ENCODE measurements at places on chromosomes 2 and 18. TPM values are rescaled to one million over a fixed set of nuclear protein-coding genes. Genes with fewer than 3 reads are reported as not detected.

Gene CASP8
- 14.6 TPM for total RNA-seq

DNA sequence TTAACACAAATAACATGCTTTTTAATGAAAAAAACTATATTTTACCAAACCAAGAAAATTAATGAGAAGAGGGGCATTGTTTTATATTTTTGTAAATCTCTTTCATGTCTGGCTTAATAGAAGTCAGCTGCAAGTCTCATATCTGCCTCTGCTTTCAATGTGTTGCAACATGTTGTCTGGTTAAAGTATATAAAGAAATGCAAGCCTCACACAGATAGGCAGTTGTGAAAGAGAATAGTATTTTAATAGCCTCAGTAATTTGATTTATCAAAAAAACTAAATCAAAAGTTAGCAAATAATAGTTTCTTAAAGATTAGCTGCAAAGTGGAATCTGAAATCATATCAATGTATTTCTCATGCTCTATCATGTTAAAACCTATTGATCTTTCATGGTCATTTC, 52.9 kb upstream of the NCOA1 start:
- H3K27ac ChIP-seq = no peak overlapping the region
- H3K4me1 ChIP-seq = peaks cover 14% of the 10 kb centered on the region
- no peaks in the 10 kb centered on the region for H3K36me3 ChIP-seq
- no peak overlapping the region for H3K4me3 ChIP-seq

Gene SLC5A7
- not detected for total RNA-seq

DNA sequence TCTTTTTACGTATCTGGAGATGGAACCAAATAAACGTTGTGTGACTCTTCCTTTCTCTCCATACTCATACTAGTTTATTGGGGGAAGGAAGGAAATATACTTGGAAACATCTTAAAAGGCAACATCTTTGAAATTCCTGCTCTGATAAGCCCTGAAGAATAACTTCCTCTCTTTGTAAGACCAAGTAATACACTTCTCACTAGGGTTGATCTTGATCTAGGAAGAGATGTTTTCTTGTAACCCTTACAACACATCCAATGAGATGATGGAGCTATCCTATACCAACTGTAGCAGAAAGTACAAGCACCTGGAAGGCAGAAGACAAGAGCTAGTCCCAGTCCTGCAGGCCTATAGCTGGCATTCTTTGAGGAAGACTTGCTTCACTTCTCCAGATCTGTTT, 2.0 kb downstream of the ANKRD44 start:
- H3K27me3 ChIP-seq = no peaks in the 10 kb centered on the region
- H3K4me1 ChIP-seq = peaks cover 21% of the 10 kb centered on the region
- H3K36me3 ChIP-seq = no peaks in the 10 kb centered on the region
- peak overlapping the region; percentile 88 for H3K4me3 ChIP-seq

Gene WDR12
- total RNA-seq = 7.7 TPM

Gene CXCR4
- total RNA-seq = 42.2 TPM
